Cerebellar cortex (tissue), 1 donor: ENCODE measurements at places on chromosomes 1 and 21.

DNA sequence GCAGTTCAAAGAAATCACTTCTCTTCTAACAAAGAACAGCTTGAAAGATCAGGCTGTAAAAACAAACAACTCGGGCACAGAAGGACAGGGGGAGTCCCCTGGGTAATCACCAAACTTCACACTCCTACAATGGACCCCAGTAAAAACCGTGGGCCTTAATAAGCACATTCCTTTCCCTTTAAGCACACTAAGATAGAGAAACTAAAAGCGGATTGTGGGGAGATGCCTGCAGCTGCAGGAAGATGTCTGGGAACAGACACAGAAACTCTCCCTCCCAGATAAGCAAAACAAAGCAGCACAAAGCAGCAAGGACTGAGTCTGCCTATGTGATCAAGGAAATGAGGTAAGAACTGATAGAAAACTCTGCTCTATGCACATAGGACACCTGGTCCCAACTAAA lies 37.6 kb upstream of the CTBS start:
- DNase-seq, result no peak

DNA sequence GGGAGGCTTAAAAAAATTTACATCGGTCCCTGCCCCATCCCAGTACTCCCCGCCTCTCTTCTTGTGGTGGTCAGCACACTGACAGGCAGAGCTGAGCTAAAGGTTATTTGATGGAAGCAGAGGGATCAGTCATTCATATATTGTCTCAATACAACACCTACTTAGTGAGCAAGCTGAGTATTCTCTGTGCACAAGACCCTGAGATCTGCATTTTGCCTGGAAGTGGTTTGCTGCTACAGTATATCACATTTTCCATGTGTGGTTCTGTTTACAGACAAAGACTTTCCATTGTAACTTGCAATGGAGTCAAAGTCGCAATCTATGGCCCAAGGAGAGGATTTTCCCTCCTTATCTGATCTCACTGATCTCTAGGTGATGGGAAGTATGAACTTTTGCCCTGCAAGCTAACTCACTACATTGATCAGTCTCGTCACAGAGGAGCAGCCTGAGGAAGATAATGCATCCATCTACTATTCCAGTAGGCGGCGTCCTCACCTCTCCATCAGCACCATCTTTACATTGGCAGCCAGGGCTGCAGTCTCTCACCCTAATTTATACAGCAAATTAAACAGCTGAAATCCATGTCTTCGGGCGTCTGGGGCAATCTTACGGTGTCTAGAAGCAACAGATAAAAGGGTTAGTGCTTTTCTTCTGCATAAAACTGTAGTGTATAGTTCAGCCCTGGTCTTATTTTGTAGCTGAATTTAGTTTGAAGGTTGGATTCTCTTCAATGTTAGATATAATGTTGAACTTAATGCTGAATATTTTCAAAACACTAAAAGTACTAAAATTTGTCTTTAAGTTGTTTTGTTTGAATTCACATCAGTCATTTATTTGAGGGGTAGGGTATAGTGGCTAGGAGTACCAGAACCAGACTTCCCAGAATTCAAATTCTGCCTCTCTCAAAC lies 3.2 kb upstream of the TRAF5 start:
- DNase-seq, result peak; percentile 36

DNA sequence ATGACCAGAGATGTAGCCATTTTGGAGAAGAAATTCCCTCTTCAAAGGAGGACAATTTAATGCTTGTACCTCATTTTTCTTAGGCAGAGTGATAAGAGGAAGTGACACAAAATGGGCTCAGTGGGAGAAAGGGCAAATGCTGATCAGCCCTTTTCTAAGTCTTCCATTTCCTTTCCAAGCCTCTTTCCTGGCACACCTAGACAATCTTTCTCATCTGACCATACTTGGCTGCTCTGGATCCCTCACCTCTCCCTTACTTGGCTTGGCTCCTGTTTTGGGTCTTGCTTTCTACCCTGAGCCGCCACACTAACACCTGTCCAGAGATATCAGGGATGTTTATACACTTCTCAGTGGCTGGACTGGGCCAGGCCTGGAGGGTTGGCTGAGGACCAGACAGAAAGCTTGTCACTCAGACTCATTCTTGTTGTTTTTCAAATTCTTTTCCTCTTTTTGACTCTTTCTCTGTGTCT lies 13.1 kb downstream of the TXNIP start:
- DNase-seq, result no peak

DNA sequence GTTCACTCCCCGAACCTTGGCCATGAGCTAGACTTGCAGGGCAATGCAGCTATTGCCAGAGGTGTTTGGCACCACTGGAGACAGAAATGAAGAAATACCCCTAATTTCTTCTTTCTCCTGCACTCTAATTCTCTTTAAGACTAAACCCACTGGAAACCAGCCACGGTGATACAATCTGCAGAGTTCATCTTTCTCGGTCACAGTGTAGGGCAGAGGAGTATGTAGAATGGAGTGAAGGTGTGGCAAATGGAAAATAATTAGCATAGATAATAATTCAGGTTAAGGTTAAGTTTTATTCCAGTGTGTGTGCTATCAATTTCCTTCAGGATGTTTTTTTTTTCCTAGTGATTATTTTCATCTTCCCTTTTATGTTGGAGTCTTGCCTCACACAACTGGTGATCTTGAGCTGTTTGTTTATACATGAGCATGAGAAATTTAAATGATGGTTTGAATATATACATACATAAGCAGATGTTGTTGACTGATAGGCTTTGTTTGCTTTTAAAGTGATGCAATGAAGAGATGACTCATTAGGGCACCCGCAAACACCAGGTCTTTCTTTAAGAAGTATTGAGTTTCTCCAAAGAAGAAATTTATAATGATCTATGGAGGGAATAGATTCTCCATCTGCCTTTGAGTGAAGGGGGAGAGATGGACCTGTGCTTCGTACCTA lies 81.9 kb downstream of the SPATA17 start:
- no peak for DNase-seq

GRCh38 chr1:243420016-243420945 lies 164.4 kb downstream of the SDCCAG8 start:
- peak; percentile 6 for DNase-seq

DNA sequence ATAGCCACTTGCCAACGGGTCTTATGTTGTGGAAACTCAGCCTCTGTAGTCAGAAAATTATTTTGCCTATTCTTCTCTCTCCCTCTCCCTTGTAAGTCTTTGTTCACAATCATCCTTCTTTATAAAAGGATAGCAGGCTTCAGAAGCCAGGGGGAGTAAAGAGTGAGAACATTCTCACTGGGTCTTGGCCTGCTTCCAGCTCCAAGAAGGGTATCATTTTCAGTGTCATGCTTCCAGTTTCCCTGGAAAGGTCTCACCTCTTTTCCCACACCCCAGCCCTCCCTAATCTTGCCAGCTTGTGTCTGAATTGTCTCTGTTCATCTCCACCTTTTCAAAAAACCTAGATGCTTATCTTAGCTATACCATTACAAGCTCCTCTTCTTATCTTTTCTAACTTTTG lies 346.2 kb upstream of the LRRC7 start:
- no peak for DNase-seq

- DNase-seq, result no peak
These were observed 73.6 kb downstream of the ROR1 start for GRCh38 chr1:63847308-63847910.

GRCh38 chr1:24421502-24421901 lies 5.9 kb downstream of the NIPAL3 start:
- DNase-seq, result no peak

- no peak for DNase-seq
These were observed 1122.5 kb downstream of the NCAM2 start for GRCh38 chr21:22120616-22121266.

GRCh38 chr1:145706086-145706664 lies 993 bp downstream of the PDZK1 start:
- no peak for DNase-seq

DNA sequence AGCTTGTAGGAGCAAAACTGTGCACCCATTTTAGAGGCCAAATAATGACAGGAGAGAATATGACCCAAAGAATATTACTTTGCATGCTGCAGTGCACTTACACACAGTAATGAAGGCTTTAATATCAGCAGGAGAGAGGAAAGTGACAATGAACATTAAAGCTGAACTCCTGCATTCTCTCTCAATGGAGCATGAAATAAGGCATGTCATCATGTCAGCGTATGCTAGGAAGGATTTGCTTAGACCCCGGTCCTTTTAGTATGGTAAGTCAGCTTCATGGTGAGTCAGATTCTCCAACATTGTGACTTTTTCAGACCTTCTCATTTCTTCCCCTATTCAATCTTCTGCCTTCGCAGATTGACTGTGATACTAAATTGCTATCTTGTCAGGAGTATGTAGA lies 210.7 kb upstream of the TMPRSS15 start:
- no peak for DNase-seq

DNA sequence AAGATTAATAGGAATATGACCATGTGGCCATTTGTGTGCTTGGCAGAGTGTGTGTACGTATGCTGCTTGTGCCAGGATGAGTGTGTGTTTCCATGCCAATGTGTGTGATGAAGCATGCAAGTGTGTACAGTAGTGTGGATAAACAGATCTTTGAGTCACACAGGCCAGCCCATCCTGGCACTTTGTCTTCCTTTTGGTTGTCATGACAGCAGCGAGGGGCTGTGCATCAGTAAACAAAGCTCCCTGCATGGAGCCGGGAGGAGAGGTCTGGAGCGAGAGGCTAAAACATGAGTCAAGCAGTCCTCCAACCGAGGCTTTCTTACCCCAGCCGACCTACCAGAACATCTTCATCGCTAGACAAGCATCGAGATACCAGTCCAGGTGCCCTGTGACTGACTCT lies 221.2 kb downstream of the CACNA1E start:
- DNase-seq, result peak; percentile 34

- DNase-seq, result no peak
These were observed 41.3 kb upstream of the OSBPL9 start for GRCh38 chr1:51575406-51576084.

- no peak for DNase-seq
These were observed 18.1 kb downstream of the ITSN1 start for GRCh38 chr21:33660406-33660805.

DNA sequence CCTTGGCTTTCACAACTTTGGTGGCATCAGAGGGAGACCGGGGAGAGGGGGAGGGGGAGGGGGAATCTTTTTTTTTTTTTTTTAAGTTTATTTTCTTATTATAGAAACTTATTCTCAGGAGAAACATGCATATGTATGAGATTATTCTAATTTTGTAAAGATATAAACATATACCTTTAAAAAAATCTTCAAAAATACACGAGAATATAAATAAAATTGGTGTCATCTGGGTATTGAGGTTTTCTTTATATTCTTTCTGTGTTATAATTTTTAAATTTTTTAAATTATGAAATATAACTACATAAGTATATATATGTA lies 18.9 kb upstream of the SNRPE start:
- no peak for DNase-seq

- DNase-seq, result no peak
These were observed 28.2 kb downstream of the CTNNBIP1 start for GRCh38 chr1:9881838-9882249.

DNA sequence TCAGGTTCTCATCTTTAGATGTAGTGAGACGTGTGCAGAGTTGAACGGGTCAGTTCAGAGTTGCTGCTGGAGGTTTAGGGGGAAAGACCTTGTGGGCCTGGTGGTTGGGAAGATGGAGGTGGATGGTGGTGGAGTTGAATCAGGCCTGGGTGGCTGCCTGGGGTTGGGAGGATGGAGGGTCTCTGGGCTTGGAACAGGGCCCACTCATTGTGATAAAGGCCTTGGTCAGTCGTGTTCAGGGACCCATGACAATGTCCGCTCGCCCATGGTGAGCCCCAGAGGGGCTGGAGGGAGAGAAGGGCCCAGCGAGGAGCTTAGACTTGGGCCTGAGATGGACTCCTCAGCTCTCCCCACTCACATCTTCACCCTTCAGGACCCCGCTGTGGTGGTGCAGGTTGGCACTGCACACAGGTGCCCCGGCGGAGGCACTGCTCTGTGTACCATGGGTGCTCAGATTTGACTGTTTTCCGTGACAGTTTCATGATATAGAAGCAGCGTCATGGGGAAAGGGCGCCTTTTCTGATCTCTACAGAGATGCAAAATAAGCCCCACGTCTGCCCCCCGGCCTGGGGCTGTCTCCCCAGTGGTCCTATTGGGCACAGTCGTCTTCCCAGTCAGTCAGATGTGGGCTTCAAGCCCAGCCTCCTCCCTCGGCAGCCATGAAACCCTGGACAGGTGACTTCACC lies 39.2 kb downstream of the DISP3 start:
- DNase-seq, result no peak

DNA sequence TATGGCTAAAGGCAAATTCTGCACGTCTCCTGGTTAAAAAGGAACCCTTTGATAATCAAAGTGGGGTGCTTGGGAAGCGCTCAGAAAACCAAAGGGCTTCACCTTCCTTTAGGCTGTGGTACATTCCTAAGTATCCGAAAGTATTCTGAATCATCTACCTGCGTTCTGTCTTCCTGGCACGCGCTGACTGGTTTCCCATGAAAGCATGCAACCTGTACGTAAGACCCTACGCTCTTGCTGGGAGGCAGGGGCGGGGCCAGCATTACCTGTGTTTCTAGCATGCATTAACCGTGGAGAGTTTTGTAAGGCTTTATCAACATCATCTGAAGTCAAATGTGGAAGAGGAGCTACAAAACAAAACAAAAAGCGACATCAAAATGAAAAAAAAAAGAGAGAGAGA lies 96.0 kb downstream of the ERG start:
- DNase-seq, result no peak

GRCh38 chr1:15966081-15966955 lies 9.6 kb downstream of the ZBTB17 start:
- no peak for DNase-seq

DNA sequence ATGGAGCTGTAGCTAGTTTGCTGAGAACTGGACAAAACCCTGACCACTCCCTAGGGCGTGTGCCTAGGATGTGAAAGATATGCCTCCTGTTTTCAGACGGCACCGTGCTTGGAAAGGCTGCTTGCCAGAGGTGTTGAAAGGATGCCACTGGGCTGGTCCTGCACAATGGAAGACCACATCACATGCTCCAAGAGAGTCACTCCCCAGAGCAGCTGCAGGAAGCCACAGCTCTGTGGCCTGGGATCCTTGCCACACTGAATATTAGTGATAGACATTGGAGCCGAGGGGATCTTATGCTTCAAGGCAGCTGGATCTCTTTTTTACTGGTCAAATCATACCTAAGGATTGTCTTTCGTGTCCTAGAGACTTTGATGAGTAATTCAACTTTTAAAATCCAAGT lies 6.6 kb upstream of the APP start:
- no peak for DNase-seq

DNA sequence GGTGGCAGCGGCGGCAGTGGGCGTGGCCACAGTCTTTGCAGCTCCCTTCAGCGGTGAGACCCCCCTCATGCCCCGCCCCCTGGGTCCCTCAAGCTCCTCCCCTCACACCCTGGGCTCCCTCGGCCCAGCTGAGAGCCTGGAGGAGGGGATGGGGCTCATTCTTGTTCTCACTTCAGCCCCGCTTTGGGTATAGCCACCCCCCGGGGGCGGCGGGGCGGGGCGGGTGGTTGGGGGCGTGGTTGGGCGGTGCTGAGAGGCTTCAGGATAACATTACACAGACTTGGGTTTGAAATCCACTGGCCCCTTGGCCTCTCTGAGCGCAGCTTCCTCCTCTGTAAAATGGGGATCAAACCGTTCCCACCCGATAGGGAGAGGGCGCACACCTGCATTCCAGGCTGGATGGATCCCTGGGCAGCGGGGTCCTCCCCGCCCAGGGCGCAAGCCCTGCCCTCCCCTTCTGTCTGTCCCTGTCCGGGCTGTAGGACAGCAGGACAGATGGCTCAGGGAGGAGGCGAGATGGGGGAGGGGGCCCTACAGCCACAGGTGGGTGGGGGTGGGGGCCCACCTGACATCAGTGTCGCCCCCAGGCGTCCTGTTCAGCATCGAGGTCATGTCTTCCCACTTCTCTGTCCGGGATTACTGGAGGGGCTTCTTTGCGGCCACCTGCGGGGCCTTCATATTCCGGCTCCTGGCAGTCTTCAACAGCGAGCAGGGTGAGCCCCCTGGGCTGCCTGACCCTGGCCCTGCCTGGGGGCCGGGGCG lies 5.1 kb downstream of the CLCNKA start:
- DNase-seq, result peak; percentile 62
